Stimulated activated CD4-positive, alpha-beta T cell treated with anti-CD3 and anti-CD28 coated beads, Interleukin-4, amount 100 ng/mL, for 4 hours (primary cell): ENCODE measurements at places on chromosomes 3 and 15.

DNA sequence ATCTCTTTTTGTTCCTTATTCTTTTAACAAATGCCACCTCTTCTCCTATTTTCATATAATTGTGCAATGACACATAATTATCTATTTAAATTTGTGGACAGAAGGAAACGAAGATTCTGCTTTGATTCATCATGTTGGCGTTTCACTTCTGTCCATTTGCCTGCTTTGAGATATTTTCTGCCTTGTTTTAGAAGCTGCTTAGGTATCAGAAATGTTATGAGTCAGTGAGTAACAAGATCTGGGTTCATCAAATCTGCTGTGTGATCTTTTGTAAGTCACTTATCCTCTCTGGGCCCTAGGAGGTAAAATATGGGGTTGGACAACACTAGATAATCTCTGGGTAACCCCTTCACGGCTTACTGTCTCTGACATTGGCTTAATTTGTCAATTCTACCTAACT is 7.3 kb upstream of the MINDY4B start:
- DNase-seq: no peak

GRCh38 chr3:186044427-186044826 is 64.5 kb downstream of the ETV5 start:
- no peak for DNase-seq

GRCh38 chr3:26353097-26353496 is 269.5 kb upstream of the LRRC3B start:
- no peak for DNase-seq

- no peak for DNase-seq
Measured at GRCh38 chr3:18795078-18795477, 353.2 kb upstream of the KCNH8 start.

- DNase-seq: no peak
Measured at GRCh38 chr3:174101244-174101643, 703.7 kb downstream of the NLGN1 start.

DNA sequence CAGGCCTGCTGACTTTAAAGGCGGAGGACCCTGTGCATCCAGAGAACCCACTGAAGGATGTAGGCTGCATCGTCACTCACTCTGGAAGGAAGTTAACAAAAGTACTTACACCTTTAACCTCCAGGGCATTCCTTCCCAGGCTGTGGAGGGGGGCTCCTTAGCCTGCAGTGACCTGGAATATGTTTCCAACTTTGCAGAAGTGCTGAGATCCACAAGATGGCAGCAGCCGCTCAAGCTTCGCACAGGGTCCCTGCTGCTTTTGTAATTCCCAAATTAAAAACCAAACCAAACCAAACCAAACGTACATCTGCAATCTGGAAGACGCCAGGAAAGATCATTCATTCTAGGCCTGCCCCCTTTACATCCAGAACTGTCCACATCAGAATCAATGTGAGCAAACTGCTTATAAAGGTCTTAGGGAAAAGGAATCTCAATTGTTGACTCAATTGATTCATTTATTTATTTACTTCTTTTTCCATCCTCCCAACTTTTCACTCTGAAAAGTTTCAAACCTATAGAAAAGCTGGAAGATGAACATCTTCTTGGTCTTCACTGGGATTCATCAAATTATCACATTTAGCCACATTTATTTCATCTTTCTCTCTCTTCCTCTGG is 70.5 kb upstream of the KLHL25 start:
- DNase-seq: no peak

DNA sequence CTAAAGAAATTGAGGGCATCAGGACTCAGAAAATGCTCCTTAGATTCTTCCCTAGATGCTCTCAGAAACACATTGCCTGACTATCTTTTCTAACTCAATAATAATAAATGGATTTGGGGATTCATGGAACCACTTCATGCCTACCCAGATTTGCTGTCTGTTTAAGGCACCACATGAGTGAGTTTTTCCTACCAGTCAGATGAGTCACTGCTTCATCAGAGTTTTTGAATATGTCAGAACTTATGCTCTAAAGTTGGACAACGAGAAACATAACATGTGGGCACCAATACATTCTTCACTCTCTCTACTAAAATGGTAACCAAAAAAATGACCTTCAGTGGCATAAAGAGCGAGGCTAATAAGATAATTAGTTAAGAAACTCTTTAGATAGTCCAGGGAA is 1135.1 kb downstream of the TUSC7 start:
- DNase-seq: no peak

- DNase-seq: no peak
Measured at GRCh38 chr3:58353722-58354553, 21.2 kb downstream of the PXK start.

- DNase-seq: no peak
Measured at GRCh38 chr3:43286841-43287499, 630 bp downstream of the SNRK start.

DNA sequence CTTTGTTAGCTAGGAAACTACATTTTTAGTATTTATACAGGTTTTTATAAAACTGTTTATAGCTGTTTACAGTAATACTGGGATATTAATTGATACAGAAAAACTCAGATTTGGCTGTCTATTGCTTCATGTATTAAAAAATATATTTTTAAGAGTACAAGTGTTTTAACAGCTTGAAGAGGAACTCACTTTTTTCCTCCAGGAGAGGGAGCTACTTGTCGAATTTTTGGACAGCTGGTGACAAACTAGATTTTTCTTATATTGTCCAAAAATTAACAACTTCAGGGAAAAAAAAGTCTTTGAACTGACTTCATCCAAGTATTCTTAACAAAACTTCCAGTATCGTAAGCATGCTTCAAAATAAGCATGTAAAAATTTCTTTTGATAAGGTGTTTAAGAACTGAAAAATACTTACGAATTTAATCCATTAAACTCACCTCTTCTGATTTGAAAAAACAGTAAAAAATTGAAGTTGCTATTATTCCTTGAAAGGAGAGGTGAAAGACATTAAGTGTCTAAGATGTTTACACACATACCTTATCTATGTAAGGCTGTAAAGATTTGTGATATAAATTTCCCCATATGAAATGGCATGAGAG is 4.0 kb downstream of the DIPK2A start:
- no peak for DNase-seq

DNA sequence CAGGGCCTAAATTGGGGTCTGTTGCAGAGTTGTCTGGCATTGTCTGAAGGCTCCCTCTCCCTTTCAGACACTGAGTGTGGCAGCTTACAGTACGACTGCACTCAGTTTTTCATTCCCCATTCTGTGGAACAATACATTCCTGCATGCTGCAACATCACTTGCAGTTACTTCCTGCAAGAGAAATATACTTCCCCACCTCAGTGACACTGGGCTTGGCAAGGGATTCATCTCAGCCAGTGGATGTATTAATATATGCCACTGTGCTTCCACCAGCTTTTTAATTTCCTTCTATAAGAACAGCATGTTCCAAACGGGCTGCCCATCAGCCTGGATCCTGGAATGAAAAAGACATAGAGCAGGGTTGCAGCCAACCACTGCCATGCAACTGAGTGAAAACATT is 23.1 kb downstream of the B3GALNT1 start:
- no peak for DNase-seq

GRCh38 chr3:120597445-120598049 is 1.4 kb downstream of the NDUFB4 start:
- DNase-seq: no peak

GRCh38 chr3:72336821-72337479 is 511.3 kb downstream of the SHQ1 start:
- no peak for DNase-seq

DNA sequence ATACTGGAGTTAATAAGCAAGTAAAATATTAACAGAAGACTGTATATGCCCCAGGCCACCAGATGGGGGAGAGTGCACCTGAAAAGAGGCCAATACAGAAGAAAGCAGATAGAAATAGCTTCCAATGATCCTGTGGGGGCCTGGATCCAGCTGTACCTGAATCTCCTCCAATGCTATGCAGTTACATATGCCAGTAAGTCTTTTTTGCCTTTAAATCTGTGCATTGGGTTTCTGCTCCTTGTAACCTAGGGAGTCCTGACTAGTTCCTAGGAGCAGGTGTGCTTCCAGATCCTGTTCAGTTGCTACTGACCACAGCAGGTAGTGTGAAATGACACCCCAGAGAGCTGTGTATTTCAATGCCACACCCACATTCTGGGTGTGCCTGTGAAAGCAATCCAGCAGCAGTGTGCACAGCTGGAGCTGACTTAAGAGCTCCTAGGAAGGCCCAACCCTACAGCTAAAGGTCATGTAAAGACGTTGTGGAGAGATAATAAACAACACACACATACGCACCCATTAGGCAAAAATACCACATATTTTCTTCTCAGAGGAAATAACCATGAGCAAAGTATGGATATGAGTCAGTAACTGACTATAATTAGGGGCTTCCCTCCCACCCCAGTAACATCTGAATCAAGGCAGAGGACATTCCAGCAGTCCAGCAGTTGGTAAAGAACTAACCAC is 62.2 kb upstream of the AKAP13 start:
- no peak for DNase-seq

DNA sequence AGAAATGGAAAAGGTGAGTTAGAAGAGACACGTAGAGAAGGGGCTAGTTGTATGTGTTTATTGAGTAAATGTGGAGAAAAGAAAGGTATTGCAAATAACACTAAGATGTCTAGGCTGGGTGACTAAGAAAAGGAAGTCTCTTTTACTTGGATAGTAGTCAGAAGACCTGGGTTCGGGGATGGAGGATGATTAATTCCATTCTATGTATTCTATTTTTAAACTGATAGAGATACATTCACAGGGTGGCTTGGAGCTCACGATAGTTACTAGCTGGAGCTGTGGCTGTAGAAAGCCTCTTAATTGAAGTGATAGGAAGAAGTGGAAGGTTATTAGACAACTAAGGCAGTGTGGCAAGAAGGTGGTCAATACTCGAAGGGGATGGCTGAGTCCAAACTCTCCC is 65.9 kb upstream of the TNIK start:
- DNase-seq: no peak

DNA sequence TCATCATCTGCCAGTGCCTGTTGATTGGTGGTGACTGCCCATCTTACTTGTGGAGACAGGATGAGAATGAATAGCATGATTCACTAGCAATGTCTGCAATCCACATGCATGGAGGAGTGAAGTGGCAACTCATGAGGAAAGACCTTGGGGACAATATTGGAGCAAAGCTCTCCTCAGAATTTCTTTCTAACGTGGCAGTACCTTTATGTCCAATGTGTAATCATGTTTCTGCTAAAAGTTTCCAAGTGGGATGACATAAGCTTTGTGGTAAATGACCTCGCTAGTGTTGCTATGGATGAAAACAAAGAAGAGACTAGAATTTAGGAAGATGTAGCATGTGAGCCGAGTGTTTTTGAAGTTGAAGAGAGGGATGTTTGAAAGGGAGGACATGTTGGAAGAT is 117.8 kb downstream of the CPNE4 start:
- no peak for DNase-seq

DNA sequence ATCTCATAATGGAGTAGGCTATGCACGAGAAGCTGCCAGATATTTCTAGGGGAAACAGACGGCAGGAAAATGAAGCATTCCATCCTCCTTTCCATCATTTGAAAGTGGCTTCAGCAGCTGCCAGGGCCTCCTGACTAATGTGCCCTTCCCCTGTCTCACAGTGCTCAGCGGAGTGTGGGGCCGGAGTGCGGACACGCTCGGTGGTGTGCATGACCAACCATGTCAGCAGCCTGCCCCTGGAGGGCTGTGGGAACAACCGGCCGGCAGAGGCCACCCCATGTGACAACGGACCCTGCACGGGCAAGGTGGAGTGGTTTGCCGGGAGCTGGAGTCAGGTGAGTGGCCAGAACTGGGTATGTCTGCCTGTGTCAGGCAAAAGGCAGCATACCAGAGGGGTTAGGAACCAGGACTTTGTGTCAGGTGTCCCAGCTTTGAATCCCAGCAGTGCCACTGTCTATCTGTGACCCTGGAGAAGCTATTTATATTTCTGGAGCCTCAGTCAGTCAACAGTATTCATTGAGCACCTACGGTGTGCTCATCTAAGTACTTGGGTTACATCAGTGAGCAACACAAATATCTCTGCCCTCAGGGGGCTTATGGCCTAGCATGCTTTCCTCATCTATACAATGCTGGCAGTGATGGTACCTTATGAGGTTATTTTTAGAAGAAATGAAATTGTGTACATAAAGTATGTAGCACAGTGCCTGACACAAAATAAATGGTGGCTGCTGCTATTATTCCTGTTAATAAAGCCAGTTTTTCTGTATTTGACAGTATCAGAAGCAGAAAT is 52.4 kb upstream of the NR2E3 start:
- DNase-seq: no peak

DNA sequence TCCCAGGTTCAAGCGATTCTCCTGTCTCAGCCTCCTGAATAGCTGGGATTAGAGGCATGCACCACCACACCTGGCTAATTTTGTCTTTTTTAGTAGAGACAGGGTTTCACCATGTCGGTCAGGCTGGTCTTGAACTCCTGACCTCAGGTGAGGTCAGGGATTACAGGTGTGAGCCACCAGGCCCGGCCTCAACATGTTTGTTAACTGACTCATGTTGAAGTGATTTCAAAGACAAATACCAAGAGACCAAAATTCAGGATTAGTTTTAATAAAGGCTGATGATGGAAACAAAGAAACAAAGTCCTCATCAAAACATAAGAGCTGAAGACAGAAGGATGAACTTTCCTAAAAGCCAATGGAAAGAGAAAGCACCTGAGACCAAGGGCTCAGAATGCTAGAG is 36.5 kb downstream of the SLC12A6 start:
- no peak for DNase-seq

DNA sequence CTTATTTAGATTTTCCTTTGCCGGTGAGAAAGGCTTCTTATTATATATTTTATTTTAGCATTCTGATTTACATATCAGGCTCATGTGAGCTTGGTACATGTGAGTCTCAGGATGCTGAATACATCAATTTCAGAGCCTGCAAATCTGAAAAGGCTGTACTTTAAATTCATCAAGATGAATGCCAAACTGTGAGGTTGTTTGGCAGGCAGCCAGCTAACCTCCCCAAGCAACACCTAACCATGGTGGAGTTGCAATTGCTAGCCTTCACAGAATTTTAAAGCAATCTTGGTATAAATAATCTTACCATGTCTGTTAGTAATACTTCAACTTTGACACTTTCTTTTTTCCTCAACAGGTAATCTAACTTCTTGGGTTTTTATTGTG is 252.5 kb downstream of the CDIN1 start:
- DNase-seq: no peak

DNA sequence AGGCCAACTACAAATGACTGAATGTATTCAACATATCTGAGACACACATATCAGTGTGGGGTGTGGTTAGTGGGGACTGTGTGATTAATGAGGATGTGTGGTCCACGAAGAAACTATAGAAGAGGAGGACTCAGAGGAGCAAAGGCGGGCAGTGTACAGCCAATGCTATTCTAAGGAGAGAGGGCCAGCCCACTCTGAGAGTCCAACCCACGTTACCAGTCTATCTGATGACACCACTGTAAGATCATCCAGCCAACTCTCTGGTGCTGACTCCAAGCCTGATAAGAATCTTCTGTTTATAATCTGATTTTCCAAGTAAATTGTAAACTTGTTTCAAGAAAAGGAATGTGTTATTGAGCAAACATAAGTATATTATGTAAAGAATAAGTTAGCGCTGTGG is 47.2 kb downstream of the MCF2L2 start:
- DNase-seq: no peak
